ENCODE measurements at places on chromosomes 7 and 10.

GRCh38 chr7:91086200-91086599, 178.0 kb upstream of the FZD1 start:
- DNase-seq: no peak

- no peak for DNase-seq
Measured at GRCh38 chr7:89826557-89826956, 327.7 kb upstream of the STEAP1 start.

DNA sequence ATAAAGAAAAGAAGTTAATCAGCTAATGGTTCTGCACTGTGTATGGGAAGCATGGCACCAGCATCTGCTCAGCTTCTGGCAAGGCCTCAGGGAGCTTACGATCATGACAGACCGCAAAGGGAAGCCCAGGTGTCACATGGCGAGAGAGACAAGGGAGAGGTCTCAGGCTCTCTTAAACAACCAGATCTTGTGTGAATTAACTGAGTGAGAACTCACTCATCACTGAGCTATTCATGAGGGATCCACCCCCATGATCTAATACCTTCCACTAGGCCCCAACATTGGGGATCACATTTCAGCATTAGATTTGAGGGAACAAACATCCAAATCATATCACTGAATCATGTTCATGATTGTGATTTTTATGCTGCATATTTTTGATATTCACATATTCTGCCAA, 5.8 kb downstream of the USP54 start:
- DNase-seq: peak; percentile 30

DNA sequence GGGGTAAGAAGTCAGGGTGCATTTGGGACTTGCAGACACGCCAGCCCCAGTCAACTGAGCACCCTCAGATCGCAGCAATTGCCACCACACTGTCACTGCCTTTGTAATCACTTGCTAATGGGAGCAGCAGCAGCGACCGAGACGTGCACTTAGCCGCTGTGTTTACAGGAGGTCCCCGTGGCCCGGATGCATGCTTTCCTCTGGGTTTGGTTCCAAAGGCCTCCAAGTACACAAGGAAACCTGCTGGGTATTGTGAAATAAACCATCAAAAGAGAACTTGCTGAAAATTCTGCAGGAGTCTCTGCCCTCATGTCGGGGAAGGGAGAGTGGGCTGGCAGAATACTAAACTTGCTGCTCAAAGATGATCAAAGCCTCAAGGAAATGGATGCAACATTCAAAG, 341.7 kb downstream of the DNAJB6 start:
- no peak for DNase-seq

DNA sequence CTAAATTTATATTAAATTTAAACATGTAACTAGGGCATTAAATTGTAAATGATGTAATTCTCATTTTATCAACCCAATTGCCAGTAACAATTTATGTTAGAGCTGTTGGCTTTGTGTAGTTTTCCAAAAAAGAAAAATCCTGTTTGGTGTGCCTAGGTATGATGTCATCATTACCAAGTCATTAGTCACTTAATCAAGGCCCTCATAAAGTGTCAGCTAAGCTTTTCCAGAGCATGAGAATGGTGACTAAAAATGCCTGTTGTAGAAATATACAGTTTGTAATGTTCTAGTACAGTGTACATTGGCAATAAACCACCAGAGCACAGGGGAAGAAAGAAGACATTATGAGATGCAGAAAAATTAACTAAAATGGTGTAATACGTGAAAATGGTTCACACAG, 593.8 kb upstream of the ANKRD30A start:
- DNase-seq: peak; percentile 30
